Inflammatory macrophage treated with lipopolysaccharide for 4 hours (primary cell): ENCODE measurements at places on chromosomes 2 and 18.

- no peak for DNase-seq
These were observed 207.6 kb downstream of the ANAPC1 start for GRCh38 chr2:111676291-111676822.

GRCh38 chr2:231701456-231702373, 6.6 kb upstream of the PTMA start:
- no peak for DNase-seq

- no peak for DNase-seq
These were observed 74.8 kb upstream of the ST6GAL2 start for GRCh38 chr2:106960683-106961161.

DNA sequence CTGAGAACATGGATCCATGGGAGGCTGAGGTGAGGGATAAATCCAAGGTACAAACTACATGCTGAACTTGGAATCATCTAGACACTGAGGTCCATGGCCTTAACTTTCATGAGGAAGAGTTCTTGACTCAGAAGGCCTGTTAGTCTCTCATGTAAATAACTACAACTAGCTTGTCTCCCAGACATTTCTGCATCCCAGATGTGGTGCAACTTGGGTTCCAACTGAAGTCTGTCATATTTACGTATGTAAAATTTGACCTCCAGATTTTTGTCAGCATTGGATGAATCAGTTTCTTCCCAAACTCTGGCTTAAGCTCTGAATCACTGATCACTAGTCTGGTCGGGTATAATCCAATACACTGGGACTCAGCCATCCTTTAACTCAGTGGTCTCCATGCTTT, 306.9 kb downstream of the PDE11A start:
- DNase-seq: no peak

DNA sequence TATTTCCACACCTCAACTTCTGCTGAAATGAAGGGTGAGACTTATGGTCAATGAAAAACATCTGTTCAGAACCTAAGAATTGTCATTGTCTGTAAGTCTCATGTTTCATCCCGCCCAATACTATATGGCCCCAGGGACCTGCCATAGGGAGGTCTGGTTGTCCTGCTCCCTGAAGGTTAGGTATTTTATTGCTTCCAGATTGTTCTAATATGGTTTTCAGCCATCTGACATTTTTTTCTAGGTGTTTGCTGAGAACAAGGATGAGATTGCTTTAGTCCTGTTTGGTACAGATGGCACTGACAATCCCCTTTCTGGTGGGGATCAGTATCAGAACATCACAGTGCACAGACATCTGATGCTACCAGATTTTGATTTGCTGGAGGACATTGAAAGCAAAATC, 7.3 kb downstream of the XRCC5 start:
- DNase-seq: no peak

DNA sequence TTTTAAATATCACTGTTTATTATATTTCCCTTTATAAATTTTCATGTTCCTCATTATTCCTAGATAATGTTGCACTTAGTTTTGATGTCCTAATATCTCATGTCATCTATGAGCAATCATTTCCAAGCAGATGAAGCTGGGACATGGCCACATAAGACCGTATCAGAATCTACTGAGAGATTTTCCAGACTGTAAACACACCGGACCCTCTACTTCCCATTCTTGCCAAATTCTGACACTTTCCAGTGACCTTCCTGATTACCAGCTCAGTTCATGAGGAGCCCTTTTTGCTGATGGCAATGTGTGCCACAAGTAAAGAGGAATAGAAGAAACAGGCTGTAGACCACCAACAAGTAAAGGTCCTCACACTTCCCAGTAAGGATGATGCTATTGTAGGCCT, 20.3 kb upstream of the PDE1A start:
- DNase-seq: no peak

DNA sequence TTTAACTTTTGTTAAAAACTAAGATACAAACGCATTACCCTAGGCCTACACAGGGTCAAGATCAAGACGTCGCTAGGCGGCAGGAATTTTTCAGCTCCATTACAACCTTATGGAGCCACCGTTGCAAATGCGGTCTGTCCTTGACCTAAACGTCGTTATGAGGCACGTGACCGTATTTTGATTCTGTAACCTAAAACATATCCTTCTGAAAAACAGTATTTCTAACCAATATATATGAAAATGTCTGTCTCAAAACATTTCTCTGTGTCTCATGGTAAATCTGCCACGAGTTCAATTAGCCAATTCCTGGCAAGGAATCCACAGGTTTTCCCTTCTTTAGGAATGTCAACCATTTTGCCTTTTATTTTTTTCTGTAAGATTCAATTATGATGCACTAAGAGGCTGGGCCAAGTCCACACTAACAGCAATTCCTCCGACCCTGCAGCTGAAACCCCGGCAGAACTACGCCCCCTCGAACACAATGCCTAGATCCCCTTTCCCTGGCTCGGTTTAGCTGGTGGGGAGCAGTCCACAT, 1.7 kb downstream of the RTN4 start:
- DNase-seq: peak; percentile 47

- DNase-seq: no peak
These were observed 284.7 kb upstream of the ZC3H15 start for GRCh38 chr2:186201371-186201770.

DNA sequence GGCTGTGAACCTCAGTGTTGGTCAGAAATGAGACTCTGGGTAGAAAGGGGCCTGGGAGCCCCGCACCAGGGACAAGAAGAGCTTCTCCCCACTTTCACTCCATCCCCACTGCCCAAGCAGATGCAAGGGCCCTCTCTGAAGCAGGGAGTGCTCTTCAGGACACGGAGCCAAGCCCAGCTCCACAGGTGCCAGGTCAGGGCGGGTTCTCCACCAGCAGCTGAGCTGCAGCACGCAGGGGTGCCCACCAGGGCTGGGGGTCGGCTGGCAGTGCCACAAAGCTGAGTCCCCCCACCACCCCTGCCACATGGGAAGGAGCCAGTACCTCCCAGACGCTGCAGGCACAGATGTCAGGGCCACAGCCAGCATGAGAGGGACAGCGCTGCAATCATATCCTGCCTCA, 106.2 kb downstream of the INHBB start:
- no peak for DNase-seq

GRCh38 chr18:75234901-75235300, 24.3 kb downstream of the TSHZ1 start:
- DNase-seq: no peak

GRCh38 chr2:104758199-104758620, 95.7 kb upstream of the POU3F3 start:
- DNase-seq: no peak

GRCh38 chr2:237459741-237460174, 27.3 kb upstream of the MLPH start:
- DNase-seq: peak; percentile 40

DNA sequence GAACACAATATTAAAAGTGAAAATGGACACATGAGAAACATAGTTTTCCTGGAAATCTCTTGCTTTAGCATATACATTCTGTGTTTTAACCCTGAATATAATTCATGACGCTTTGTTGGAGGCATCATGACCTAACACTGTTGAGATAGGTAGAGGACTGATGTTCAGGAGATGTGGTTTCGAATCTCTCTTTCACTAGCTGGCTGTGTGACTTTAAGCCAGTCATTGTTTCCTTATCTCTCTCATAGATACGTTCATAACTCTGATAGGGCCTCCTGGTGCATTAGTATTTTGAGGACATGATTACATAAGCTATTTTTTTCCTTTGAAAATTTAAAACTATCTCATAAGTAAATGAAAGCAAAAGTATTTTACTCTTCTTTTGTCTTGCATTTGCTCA, 179.0 kb upstream of the DTNA start:
- DNase-seq: no peak

- no peak for DNase-seq
These were observed 16.3 kb upstream of the BOK start for GRCh38 chr2:241542278-241542605.

- no peak for DNase-seq
These were observed 366.3 kb downstream of the NYAP2 start for GRCh38 chr2:225765820-225766219.

GRCh38 chr2:238287737-238288649, at the start of gene PER2:
Gene PER2 (minus strand): TSS chr2:238288610. CDS start chr2:238277936, 10,674 bp downstream.
- peak; percentile 68 for DNase-seq

DNA sequence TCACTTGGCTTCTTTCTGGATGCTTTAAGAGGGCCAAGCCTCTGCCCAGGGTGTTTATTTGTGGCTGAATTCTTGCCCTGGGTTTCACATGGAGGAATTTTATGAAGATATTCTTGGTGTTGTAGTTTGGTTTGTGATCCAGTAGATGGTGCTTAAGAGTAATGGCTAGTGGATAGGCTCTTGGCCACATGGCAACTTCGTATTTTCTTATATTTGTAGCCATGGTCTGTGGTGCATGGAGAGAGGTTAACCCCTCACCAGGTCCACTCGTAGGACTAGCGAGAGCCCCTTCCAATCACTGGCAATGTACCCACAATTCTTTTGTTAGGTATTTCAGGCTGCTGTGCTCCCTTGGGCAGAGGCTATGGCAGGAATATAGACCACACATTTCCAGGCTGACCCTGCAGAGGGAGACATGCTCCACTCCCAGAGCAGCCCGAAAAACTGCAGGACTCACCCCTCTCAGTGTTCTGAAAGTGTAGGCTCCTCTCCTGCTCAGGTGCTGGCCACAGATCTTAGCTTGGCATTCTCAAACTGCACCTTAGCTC, 582.1 kb upstream of the SETBP1 start:
- DNase-seq: peak; percentile 0

GRCh38 chr2:190468814-190469569, 60.8 kb downstream of the MFSD6 start:
- no peak for DNase-seq

GRCh38 chr2:98701230-98701629, 29.7 kb downstream of the MGAT4A start:
- DNase-seq: peak; percentile 31

GRCh38 chr18:62152844-62153243, 34.0 kb downstream of the PIGN start:
- no peak for DNase-seq

DNA sequence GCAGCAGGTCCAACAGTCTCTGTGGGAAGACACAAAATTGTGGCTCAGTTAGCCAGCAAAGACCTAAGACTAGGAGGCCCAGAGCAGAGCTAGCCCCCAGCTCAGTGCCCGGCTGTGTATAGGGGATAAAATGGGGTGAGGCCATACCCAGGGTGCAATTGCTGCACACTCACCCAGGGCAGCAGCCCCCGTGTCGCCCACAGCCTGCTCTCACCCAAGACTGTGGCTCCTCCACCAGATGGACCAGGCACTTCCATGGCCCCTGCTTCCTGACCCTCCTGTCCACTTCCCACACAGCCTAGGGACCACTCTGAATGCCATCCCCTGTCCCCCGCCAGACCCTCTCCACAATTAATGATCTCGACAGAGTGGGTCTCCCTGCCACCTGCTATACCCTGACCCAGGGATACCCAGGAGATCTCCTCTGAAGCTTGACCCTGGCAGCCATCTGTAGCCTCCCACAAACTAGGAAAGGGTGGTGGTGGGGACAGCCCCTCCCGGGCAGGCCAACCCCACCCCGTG, 85.7 kb downstream of the HS1BP3 start:
- DNase-seq: no peak

DNA sequence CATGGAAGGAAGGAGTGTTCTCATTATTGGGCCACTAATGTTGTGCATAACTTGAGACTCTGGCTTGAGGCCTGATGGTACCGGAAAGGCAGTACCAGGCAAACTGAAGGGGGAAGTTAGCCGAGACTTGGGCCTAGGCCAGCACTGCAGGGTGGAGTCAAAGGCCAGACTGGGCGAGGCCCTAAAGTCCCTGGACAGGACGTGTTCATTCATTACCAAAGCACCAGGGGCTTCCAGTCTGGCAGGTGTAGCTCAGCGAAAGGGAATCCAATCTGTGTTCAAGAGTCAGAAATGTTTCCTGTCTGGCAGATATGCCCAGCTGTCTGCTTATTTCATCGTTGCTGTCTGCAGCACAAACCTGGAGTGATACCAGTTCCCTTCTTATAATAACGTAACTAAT, 4.7 kb upstream of the ITSN2 start:
- peak; percentile 93 for DNase-seq

GRCh38 chr2:140565756-140566155, 1565.1 kb downstream of the LRP1B start:
- no peak for DNase-seq

GRCh38 chr18:24658302-24658701, 197.9 kb downstream of the HRH4 start:
- no peak for DNase-seq

- DNase-seq: peak; percentile 95
These were observed 22.8 kb upstream of the DGKD start for GRCh38 chr2:233331536-233331935.

GRCh38 chr2:218567797-218568189, 358 bp downstream of the USP37 start:
- DNase-seq: no peak

- no peak for DNase-seq
These were observed 6.6 kb downstream of the GAREM2 start for GRCh38 chr2:26179446-26179913.

- DNase-seq: no peak
These were observed 84.0 kb downstream of the LIPG start for GRCh38 chr18:49645841-49646351.

DNA sequence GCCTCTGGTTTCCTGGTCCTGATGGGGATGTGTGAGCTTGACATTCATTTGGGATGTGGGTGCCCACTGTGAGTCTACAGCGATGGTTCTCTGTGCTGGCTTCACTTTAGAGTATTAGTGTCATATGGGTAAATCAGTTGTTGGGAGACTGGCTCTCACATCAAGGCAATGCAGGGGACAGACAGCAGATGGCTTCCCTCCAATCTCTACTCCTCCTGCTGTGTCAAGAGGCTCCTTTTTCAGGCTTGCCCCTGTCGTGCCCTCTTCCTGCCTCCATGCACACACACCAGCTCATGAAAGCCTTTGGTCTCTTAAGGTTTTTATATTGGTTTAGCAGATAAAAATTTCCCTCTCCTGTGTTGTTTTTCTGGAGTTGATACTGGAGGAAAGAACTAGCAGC, 315.6 kb downstream of the RDH14 start:
- DNase-seq: no peak

DNA sequence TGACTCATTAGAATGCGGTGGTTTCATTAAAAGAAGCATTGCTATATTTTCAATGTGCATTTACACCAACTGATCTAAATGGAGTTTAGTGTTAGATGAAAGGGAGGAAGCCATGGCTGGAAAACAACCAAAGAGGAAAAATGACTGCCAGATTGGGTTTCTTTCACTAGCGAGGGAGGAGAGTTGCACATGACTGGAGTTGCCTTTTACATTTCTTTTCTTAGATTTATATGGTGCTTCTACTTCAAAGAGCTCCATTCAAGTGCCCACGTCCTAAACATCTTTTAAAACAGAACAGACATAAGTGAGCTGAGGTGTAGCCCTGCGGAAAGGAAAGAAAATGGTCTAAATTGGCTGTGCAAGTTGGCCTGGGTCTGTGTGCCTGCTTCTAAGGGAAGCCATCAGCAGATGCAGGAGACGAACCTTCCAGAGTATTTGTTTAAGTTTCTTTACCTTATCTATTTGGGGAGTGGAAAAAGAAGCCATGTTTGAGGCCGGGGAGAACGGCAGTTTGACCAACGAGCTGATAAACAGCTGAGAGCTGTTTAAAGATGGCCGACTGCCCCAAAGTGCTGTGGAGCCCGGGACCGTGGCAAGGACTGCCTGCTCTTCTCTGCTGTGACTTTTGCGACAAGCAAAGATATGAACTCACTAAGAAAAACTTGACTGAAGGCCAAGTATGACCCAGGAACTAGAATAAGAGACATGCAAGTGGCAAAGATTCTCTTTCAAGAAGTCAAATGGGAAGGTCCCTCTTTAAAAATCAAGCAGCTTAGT, 327.0 kb downstream of the ZNF516 start:
- no peak for DNase-seq

GRCh38 chr2:132400901-132401240, 15.7 kb upstream of the GPR39 start:
- DNase-seq: no peak
